ENCODE measurements at places on chromosomes 7 and 10.

DNA sequence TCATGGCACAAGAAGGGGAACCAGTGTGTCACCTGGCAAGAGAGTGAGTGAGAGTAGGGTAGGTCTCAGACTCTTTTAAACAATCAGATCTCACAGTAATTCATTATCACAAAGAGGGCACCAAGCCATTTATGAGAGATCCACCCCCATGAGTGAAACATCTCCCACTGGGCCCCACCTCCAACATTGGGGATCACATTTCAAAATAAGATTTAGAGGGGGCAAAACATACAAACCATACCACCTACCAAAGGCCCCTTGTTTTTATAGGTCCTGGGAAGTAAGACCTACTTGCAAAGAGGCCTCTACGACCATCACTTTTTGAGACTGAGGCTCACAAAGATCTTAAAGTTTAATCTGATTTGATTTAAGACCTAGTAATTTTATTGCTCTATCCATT, 134.9 kb downstream of the NRCAM start:
- no peak for DNase-seq

- no peak for DNase-seq
Measured at GRCh38 chr7:2499181-2499580, 20.4 kb upstream of the LFNG start.

DNA sequence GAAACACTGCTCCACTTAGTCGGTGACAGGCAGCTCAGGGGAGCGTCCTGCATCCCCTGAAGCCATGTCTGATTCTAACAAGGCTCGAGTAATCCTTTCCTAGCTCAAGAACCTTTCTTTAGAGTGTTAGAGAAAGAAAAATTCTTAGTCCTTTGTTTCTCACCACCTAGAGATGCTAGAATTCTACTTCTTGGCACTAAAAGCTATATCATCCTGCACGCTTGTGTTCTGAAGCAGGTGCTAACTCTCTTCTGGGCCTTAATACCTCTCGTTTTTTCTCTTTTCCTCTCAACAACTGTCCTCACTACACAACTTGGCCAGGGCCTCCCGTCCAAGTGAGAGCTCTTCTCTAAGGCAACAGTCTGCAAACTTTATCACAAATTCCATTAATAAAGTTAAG, at the start of gene LYZL2:
Gene LYZL2, minus strand, starts transcription at position 101 of the 400 bp plus-strand sequence. CDS start 2,838 bp downstream, outside the sequence.
- DNase-seq: no peak

- peak; percentile 29 for DNase-seq
Measured at GRCh38 chr7:129553899-129554461, 51.6 kb downstream of the SMKR1 start.

- DNase-seq: no peak
Measured at GRCh38 chr10:84876116-84876999, 548.0 kb downstream of the CCSER2 start.

DNA sequence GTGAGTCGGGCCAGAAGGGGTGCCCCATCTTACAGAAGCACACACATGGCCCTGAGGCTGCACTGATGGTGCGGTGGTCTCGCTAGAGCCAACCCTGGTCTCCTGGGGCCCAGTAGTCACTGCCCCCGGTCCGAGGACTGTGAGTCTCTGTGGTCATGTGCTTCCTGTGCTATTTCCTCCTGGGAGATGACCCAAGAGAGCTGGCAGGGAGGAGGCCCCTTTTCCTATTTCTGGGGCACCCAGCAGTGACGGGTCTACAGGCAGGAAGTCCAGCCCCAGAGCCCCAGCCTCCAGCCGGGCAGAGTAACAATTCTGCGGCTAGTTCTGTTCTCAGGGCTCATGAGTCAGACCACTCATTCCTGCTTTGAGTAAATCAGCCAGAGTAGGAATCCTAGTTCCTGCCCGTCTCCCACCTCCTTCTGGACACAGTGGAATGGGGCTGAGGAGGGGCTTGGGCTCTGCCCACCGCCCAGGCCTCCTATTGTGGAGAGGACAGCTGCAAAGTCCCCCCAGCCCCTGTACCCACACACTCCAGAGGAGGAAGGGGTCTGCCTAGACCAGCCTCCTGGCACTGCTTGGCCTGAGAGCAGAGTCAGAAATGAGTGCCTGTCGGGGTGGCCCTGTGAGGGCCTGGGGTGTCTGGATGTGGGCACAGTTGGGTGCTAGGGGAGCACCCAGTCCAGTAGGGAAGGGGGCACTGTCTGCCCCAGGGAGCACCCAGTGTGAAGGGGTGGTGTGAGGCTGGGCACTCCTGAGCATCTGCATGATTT, 80.5 kb upstream of the PPIF start:
- no peak for DNase-seq

DNA sequence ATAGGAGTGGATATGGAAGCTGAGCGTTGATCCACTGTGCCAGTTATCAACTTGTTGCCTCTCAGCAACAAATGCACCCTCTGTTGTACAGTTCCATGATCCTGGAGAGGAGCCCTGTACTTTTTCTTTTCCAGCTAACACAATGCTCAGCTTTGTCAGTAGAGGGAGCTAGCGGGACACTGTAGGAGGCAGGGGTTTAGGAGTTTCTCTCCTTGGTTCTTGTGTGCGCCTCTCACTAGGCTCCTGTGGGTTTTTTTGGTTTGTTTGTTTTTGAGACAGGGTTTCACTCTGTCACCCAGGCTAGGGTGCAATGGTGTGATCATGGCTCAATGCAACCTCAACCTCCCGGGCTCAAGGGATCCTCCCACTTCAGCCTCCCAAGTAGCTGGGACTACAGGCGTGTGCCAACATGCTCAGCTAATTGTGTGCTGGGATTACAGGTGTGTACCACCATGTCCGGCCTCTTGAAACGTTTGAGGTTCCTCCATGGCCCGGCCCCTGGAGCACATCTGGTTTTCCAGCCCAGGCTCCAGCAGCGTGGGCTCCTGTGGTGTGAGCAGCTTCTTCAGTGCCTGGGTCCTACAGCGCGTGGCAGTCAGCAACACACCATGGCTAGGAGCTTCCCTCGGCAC, 12.0 kb upstream of the MARVELD1 start:
- DNase-seq: peak; percentile 56

DNA sequence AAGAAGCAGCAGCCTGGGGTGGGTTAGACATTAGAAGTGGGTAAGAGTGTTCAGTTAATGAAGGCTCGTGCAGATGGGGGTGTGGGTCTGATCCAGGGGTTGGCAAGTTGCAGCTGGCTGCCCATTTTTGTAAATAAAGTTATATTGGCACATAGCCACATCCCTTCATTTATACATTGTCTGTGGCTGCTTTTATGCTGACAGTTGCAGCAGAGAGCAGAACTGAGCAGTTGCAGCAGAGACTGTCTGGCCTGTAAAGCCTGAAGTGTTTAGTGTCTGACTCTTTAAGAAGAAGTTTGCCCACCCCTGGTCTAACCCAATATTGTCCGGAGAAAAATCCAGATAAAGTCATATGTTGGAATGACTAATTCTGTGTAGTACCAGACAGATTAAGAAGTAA, 38.1 kb downstream of the GLRX3 start:
- DNase-seq: no peak

- no peak for DNase-seq
Measured at GRCh38 chr10:2919016-2919415, 148.3 kb upstream of the PFKP start.

GRCh38 chr7:25567430-25567829, 339.1 kb upstream of the NPVF start:
- no peak for DNase-seq

DNA sequence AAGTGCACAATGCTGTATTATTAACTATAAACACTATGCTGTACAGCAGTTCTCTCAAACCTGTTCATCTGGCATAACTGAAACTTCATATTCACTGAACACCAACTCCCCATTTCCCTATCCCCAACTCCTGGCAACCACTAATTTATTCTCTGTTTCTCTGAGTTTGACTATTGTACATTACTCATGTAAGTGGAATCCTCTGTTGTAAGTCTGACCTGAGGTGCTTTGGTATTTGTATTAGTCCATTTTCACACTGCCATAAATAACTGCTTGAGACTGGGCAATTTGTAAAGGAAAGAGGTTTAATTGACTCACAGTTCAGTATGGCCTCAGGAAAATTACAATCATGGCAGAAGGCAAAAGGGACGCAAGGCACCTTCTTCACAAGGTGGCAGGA, 266.3 kb downstream of the PPP1R3A start:
- DNase-seq: no peak

- no peak for DNase-seq
Measured at GRCh38 chr10:58258977-58259692, 8.6 kb downstream of the IPMK start.

GRCh38 chr10:86186633-86187032, 180.0 kb downstream of the GRID1 start:
- no peak for DNase-seq

DNA sequence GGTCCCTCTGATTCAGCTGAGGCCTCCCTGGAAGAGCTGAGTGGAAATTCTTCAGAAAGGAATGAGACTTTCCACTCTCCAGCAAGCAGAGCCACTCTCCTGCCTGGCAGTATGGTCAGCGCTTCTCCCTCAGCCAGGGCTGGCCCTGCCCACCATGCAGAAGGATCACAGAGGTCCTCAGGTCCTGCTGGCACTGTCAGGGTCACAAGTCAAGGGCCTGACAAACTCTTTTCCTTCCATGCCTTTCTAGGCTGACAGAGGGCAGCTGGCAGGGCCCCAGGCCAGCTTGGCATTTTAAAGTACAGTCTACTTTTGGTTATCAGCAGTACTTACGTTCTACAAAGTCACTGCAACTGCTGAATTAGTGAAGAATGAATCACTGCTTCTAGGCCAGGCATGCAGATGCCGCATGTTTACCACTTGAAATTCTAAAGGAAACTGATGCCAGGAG, 119.3 kb upstream of the FRMD4A start:
- DNase-seq: no peak

DNA sequence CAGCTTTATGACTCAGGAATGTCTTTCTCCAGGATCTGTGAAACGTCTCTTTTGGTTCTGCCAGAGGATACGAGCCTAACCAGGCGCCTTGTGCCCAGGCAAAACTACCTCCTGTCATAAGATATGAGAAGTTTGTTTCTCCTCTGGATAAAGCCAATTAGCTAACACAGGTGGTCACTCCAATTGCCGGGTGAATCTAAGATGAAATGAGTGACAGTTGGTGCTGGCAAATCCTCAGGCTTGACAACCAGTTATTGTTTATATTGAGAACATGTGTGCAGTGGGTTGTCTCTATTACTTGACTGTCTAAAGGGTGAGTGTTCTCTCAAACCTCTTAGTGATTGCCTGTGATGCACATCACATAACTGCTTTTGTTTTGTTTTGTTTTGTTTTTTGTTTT, 449.1 kb downstream of the XPNPEP1 start:
- DNase-seq: no peak

GRCh38 chr10:122618461-122619165, 58.1 kb downstream of the DMBT1 start:
- DNase-seq: no peak
